ENCODE measurements at places on chromosomes 11 and 22. TPM values are rescaled to one million over a fixed set of nuclear protein-coding genes. Genes with fewer than 3 reads are reported as not detected.

DNA sequence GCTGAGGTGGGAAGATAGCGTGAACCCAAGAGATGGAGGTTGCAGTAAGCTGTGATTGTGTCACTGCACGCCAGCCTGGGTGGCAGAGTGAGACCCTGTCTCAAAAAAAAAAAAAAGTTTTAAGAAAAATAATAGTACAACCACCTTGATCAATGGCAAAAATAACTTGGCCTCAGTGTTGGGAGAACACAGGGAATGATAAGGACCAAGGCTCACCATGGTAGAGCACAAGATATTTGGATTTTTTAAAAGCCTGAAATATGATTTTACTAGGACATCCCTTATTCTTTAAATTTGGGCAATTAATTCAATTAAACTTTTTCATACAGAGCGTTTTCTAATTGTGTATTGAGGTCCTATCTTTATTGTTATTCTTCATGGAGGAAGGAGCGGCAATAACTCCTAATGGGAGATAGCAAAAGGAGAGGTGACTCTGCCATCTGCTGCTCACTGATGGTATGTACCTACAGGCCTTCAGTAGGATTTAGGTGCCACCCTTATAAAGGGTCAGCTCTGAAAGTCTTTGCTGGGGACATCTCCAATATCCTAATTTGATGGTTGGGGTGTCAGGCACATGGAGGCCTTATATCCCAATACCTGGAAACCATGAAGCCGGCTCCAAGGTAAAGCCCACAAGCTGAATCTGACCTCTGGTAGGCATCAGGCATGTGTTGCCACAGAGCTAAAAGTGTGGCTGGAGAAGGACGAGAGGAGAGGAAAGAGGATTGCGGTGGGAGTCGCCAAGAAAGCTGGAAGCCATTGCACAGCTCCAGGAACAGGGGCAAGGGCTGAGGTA lies 21.9 kb upstream of the POLD3 start:
- DNase-seq: no peak

- no peak for DNase-seq
These were observed 1.4 kb upstream of the PEX16 start for GRCh38 chr11:45918962-45919675.

DNA sequence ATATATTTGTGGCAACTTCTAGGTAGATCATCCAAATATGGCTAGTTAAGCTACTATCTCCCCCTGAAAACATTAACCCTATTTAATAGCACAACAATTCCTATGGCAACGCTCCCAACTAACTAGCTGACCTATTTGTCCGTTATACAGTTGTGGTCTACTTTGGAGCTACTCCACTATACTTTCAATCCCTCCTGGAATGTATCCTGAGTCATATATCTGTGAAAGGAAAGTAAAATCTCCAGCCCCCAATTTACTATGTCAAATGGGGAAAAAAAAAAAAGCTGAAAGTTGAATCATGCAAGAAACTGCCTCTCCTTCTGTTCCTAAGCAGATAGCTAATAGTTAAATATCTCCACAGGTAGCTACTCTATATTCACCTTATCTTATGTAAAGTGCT lies 128.5 kb downstream of the CD44 start:
- DNase-seq: no peak

- no peak for DNase-seq
These were observed 184.7 kb downstream of the MIAT start for GRCh38 chr22:26842103-26842502.

Gene FAM180B
- polyA plus RNA-seq: 0.09 TPM

- DNase-seq: no peak
These were observed 21.5 kb downstream of the LRRC32 start for GRCh38 chr11:76649011-76649410.

Gene GLB1L2
- 5.7 TPM for polyA plus RNA-seq

GRCh38 chr11:76234416-76235232 lies 28.3 kb upstream of the WNT11 start:
- DNase-seq: peak; percentile 57

- no peak for DNase-seq
These were observed 15.2 kb downstream of the PRPF19 start for GRCh38 chr11:60891103-60891741.

- no peak for DNase-seq
These were observed 517.4 kb downstream of the BUD13 start for GRCh38 chr11:116255321-116255953.

Gene ZNF70
- 1.2 TPM for polyA plus RNA-seq

DNA sequence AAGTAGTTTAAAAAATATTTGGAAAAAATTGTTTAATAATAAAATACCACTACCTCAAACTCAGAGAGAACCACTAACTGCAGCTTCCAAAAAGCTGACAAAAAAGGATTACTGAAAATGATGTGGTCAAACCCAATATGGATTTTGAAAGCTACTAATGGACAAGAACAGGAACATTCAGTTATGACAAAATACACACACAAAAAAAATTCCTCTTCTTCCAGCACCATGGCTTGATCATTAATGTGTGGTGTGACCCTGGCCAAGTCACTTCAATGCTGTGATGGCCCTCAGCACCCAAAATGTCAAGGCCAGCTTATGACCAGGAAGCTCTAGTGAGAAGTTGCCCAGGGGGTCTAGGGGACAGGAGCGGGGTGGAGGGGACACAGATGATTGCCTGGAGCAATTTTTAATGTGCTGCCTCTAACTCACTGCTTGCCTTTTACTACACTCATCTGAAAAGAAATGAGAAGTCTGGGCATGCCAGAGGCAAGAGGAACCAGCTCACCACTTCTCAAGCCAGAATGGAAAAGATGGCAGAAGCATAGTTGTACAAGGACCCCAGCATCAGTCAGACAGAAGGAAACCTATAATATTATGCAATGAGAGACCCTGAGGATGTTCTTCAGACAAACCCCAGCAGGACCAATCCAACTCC lies 2.2 kb downstream of the SMCO4 start:
- no peak for DNase-seq

- no peak for DNase-seq
These were observed 590.7 kb downstream of the TBC1D22A start for GRCh38 chr22:47352920-47353700.

Gene CASP1
- polyA plus RNA-seq: not detected

DNA sequence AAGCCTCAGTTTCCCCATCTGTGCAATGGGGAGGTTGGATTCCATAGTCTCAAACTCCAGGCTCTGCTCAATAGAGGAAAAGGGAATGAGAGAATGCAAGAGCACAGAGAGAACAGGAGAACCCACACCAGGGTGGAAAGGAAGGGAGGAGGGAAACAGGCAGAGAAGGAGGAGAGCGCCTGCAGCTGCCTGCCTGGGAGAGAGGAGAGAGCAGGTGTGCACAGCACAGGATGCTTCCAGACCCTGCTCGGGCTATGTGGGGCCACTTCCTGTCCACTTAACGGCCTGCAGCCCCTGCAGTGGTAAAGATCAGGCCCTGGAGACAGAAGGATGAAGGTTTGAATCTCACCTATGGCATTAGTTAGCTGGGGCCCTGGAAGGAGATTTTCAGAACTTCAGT lies 12.3 kb downstream of the LRRC32 start:
- no peak for DNase-seq

Gene RIMBP3C
- polyA plus RNA-seq: 0.20 TPM

Gene KRTAP5-1
- polyA plus RNA-seq: not detected

Gene RIMBP3B
- polyA plus RNA-seq: 0.02 TPM

Gene ARHGEF17
- polyA plus RNA-seq: 23.4 TPM

Gene TMEM25
- 26.8 TPM for polyA plus RNA-seq

DNA sequence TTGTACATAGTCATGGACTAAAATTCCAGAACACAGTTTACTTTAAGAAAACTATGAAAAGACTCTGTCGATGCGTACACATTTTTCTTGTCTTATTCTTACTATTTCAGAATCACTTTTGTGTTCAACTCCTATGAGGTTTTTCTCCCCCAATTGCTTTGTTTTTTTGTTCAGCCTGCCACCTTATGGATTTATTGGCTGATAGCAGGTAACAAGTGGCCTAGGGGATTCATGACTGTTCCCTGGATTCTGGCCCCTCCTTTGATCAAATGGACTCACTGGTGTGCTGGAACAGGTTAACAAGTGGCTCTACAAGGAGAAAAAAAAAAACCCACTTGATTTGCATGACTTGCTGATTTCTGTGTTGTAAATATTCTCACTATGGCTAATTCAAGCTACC lies 10.6 kb downstream of the MMP20 start:
- no peak for DNase-seq

GRCh38 chr22:38735126-38735464 lies 20.7 kb downstream of the SUN2 start:
- no peak for DNase-seq

- DNase-seq: no peak
These were observed 6.8 kb downstream of the FUT4 start for GRCh38 chr11:94550513-94550912.

Gene MEI1
- polyA plus RNA-seq: 0.38 TPM

Gene MUC5AC
- not detected for polyA plus RNA-seq

DNA sequence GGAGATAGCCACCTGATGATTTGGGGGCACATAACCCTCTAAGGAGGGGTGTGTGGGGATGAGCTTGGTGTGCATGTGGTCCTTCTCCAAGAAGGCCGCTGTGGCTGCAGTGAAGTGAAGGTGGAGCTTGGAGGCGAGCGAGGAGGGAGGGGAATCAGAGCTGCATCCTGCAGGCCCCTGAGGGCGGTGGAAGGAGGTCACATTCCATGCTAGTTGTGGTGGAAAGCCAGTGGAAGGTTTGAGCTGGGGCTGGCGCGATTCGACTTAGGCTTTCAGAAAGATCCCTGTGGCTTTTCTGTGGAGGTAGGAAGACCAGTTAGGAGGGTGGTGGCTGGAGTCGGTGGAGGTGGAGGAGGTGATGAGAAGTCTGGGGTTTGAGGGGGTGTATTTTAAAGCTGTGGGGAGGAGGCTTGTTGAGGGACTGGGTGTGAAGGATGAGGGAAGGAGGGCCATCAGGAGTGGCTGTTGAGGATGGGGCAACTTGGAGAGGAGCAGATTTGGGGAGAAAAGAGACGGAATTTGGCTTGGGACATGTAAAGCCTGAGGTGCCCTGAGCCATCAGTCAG lies 62.0 kb downstream of the TBC1D22A start:
- DNase-seq: peak; percentile 37

Data from H1 (cell line).